Activated CD4-positive, alpha-beta T cell treated with anti-CD3 and anti-CD28 coated beads, Interleukin-2, amount 10 ng/mL, durations not matched to agents 7 days and 5 days (primary cell): ENCODE measurements at places on chromosomes 5 and 9.

GRCh38 chr9:8533681-8534080 lies 734.1 kb upstream of the DMAC1 start:
- H3K4me1 ChIP-seq: no peaks in the 10 kb centered on the region
- no peak overlapping the region for H3K27ac ChIP-seq
- no peaks in the 10 kb centered on the region for H3K36me3 ChIP-seq
- no peak for DNase-seq

DNA sequence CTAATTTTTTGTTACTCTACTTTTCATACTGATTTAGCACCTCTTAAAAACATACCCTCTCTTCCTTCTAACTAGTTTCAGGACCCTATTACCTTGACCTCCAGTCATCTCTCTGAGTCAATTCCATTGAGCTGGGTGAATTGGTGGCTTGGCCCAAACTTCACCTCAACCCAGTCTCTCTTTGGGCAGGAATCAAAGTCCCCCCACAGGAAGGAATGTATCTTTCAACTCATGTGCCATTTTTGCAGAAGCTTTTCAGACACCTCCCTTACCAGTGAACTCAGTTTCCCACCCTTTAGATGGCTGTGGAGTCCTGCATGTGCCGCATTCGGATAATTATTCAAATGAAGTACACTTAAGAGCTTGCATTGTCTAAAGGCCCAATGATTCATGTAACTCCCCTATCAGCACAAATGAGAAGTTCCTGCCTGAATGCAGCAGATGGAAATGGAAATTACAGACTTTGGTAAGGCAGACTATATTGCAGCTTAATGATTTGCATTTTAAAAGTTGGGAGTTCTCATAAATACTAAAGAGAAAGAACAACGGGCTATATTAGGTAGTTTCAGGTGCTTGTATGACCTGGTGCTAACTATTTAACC lies 693.5 kb downstream of the PTPRD start:
- H3K4me1 ChIP-seq: no peaks in the 10 kb centered on the region
- no peak overlapping the region for H3K27ac ChIP-seq
- DNase-seq: no peak
- no peak overlapping the region for H3K4me3 ChIP-seq
- H3K36me3 ChIP-seq: no peaks in the 10 kb centered on the region
- H3K27me3 ChIP-seq: no peaks in the 10 kb centered on the region

DNA sequence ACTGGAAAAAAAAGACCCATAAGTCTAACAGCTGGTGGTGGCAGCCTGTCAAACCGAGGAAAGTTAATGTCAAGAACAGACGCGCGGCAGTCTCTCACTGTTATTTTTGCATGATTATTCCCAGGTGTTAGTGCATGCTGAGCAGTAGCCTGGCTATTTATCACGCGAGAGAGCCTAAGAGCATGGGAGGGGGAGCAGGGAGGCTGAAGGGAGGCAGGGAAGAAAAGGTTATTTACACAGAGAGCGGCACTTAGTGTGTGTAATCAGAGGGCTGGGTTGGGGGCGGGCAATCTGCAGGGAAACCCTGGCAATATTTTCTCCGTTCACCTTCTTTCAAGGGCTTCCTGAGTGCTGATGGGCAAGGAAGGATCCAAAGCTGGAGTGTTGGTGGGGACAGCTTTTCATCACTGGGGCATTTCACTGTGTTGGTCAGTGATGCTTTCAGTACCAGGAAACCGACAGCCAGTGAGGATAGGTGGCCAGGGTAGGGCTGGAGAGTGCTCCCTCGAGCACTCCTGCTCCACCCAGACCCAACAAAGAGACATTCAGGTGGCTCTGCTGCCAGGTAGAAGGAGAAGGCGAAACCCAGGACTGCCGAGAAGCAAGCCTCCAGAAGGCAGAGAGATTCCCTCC lies 39.6 kb downstream of the ZNF608 start:
- no peaks in the 10 kb centered on the region for H3K36me3 ChIP-seq
- DNase-seq: no peak
- no peak overlapping the region for H3K4me3 ChIP-seq
- H3K27ac ChIP-seq: no peak overlapping the region
- no peaks in the 10 kb centered on the region for H3K4me1 ChIP-seq

GRCh38 chr9:14323083-14323971 lies 9.4 kb upstream of the NFIB start:
- peak overlapping the region; percentile 77 for H3K27ac ChIP-seq
- DNase-seq: no peak
- peak overlapping the region; percentile 75 for H3K4me3 ChIP-seq
- H3K27me3 ChIP-seq: peaks cover 66% of the 10 kb centered on the region

GRCh38 chr5:143248391-143248790 lies 155.1 kb downstream of the NR3C1 start:
- H3K4me3 ChIP-seq: no peak overlapping the region
- H3K27me3 ChIP-seq: no peaks in the 10 kb centered on the region
- no peak overlapping the region for H3K27ac ChIP-seq
- no peak for DNase-seq
- H3K4me1 ChIP-seq: no peaks in the 10 kb centered on the region

DNA sequence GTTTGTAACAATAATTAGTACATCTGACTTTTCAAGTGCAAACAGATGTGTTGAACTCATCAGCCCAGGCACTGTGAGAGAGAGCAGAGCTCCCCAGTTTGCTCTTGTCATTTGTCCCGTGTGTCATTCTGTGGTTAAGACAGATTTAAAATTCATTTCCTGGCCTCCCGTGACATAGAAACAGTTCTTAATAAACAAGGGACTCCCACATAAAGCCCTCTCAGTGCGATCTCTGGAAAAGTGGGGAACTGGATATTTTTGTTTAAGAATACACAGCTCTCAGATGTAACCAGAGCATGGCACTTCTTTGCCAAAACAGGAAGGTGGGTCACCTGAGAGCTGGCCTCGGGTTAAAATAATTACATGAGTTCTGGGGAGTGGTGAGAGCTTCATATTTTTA lies 58.6 kb downstream of the PRKACG start:
- peaks cover 5% of the 10 kb centered on the region for H3K36me3 ChIP-seq
- no peak for DNase-seq
- no peak overlapping the region for H3K4me3 ChIP-seq

DNA sequence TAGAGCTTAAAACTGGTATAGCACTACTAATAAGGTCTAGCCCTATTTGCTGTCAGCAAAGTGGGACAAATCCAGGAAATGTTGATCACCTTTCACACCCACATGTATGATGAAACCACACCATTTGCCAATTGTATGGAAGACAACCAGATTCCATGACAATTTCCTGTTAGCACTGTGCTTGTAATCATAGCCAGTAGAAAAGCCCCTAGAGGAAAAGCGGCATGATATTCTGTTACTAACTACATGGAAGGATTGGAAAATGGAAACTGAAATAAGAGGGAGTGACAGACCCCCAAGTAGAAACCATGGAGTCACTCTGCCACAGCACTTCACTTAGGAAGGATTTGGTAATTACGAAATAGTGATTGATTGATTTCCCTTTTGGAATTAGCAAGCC lies 923 bp downstream of the SPATA6L start:
- DNase-seq: no peak
- H3K36me3 ChIP-seq: peaks cover 8% of the 10 kb centered on the region
- H3K27me3 ChIP-seq: peaks cover 3% of the 10 kb centered on the region
- peaks cover 73% of the 10 kb centered on the region for H3K4me1 ChIP-seq
- H3K4me3 ChIP-seq: no peak overlapping the region
- no peak overlapping the region for H3K27ac ChIP-seq

- DNase-seq: no peak
- no peaks in the 10 kb centered on the region for H3K36me3 ChIP-seq
- peaks cover 2% of the 10 kb centered on the region for H3K27me3 ChIP-seq
- H3K27ac ChIP-seq: no peak overlapping the region
These were observed 255.9 kb upstream of the ADRA1B start for GRCh38 chr5:159660401-159660800.

DNA sequence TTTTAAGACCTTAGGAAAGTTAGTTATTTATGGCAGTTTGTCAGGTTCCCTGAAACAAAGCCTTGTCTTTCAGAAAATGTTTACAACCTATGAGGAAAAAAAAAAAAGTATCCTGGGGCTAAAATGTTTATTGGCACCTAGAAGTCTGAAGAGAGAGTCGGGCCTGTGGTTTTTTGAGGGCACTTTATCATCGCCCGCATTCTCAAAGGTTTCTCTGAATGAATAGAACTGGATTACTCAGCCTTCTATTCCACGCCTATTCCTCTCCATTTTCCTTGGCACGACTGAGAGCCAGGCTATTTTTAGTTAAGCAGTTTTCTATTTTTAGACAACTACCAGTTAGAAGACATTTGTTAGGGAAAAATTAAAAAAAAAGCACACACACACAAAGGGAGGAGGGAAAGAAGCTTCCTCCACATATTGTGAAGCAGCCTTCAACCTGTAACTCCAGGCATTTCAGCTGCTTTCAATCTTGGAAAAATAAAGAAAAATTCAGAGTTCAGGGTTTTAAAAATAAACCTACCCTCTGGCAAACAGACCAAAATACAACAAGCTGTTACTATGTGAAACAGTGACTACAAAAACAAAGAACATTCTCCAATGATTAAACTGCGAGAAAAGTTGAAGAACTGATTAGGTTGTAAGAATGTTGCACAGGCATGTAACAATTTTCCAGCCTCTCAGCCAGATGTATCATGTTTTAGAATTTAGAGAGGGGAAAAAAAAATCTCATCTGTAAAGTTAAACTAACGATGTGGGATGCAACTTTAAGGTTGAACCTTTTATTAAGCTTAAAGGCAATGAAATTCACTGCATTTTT lies 97.0 kb downstream of the MEF2C start:
- H3K4me1 ChIP-seq: no peaks in the 10 kb centered on the region
- no peak for DNase-seq
- no peak overlapping the region for H3K27ac ChIP-seq
- H3K4me3 ChIP-seq: no peak overlapping the region

DNA sequence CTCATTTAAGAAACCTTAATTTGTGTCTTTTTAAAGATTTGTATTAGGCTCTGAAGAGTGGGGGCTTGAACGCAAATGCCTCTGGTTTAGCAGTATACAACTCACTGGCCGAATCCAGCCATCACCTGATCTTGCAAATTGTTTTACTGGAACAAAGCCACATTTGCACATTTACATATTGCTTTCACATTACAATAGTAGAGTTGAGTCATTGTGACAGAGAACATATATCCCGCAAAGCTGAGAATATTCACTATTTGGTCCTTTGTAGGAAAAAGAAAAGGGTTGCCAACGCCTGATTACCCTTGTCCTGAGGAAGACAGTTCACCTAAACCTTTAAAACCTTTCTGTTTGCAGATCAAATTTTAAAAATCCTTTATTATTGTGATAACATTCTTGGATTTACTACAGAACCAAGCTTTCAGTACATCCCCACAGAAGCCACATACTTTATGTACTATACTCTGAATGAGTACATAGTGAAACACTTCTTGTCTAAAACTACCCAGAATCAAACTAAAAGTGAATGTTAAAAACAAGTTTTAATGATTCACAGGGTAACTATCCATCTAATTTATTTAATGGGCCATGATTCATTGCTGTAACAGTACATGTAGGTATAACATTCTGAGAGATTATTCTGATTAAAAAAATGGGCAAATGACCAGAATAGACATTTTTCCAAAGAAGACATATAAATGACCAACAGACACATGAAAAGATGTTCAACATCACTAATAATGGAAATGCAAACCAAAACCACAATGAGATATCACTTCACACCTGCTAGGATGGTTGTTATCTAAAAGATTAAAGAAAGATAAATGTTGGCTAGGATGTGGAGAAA lies 161.0 kb downstream of the SLC25A46 start:
- peaks cover 6% of the 10 kb centered on the region for H3K27me3 ChIP-seq
- no peaks in the 10 kb centered on the region for H3K36me3 ChIP-seq
- H3K4me3 ChIP-seq: no peak overlapping the region
- H3K4me1 ChIP-seq: no peaks in the 10 kb centered on the region

- no peaks in the 10 kb centered on the region for H3K27me3 ChIP-seq
- DNase-seq: no peak
- no peaks in the 10 kb centered on the region for H3K36me3 ChIP-seq
- H3K4me1 ChIP-seq: no peaks in the 10 kb centered on the region
- no peak overlapping the region for H3K27ac ChIP-seq
These were observed 176.2 kb downstream of the GAPVD1 start for GRCh38 chr9:125437771-125438221.

GRCh38 chr5:179452356-179453230 lies 97.8 kb upstream of the RUFY1 start:
- DNase-seq: no peak
- peaks cover 2% of the 10 kb centered on the region for H3K27me3 ChIP-seq
- no peaks in the 10 kb centered on the region for H3K36me3 ChIP-seq
- H3K4me1 ChIP-seq: no peaks in the 10 kb centered on the region

DNA sequence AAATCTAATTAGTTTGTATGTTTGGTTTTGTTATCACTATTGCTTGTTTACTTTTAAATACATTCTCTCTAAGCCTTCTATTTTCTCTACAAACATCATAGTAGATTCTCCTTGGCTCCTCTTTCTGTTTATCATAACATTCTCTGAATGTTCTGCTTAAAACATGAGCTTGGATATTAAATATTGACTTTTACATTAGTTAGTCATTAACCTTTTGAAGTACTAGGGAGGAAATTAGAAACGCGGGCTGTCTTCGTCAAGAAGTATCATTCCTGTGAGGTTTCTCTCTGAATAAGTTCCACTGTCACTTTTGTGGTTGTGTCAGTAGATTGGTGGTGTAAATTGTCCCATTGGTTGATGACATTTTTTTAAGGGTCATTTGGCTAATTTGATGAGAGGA lies 821.5 kb downstream of the EFNA5 start:
- H3K27ac ChIP-seq: no peak overlapping the region
- no peak for DNase-seq
- H3K36me3 ChIP-seq: no peaks in the 10 kb centered on the region
- no peak overlapping the region for H3K4me3 ChIP-seq

DNA sequence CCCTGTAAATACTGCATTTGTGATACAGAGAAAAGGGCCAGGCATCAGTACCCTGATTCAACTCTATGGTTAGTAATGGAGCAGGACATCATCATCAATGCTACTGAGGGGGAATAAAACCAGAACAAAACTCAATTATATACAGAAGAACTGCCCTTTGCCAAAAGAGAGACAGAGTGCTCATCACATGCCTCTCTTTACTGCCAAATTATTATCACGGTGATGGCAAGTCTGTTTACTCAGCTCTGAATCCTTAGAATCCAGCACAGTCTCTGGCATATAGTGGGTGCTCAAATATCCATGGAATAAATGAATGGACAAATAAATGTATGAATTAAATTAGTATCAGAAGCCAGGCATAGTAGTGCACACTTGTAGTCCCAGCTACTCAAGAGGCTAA lies 130.2 kb downstream of the TTC39B start:
- peaks cover 59% of the 10 kb centered on the region for H3K36me3 ChIP-seq
- DNase-seq: no peak
- H3K27me3 ChIP-seq: no peaks in the 10 kb centered on the region
- no peak overlapping the region for H3K27ac ChIP-seq

- DNase-seq: no peak
- no peak overlapping the region for H3K4me3 ChIP-seq
- H3K27me3 ChIP-seq: no peaks in the 10 kb centered on the region
- no peaks in the 10 kb centered on the region for H3K4me1 ChIP-seq
- H3K27ac ChIP-seq: no peak overlapping the region
These were observed 213.9 kb upstream of the TBCA start for GRCh38 chr5:77990020-77990419.

- H3K4me1 ChIP-seq: no peaks in the 10 kb centered on the region
- DNase-seq: no peak
- no peak overlapping the region for H3K4me3 ChIP-seq
- no peaks in the 10 kb centered on the region for H3K36me3 ChIP-seq
- no peak overlapping the region for H3K27ac ChIP-seq
These were observed 201.7 kb upstream of the ACTBL2 start for GRCh38 chr5:57684299-57684702.

- H3K27ac ChIP-seq: no peak overlapping the region
- no peaks in the 10 kb centered on the region for H3K4me1 ChIP-seq
- no peaks in the 10 kb centered on the region for H3K27me3 ChIP-seq
- H3K4me3 ChIP-seq: no peak overlapping the region
- H3K36me3 ChIP-seq: no peaks in the 10 kb centered on the region
These were observed 19.0 kb upstream of the LPCAT1 start for GRCh38 chr5:1542781-1543180.
